ENCODE measurements at places on chromosomes 3 and 15.

DNA sequence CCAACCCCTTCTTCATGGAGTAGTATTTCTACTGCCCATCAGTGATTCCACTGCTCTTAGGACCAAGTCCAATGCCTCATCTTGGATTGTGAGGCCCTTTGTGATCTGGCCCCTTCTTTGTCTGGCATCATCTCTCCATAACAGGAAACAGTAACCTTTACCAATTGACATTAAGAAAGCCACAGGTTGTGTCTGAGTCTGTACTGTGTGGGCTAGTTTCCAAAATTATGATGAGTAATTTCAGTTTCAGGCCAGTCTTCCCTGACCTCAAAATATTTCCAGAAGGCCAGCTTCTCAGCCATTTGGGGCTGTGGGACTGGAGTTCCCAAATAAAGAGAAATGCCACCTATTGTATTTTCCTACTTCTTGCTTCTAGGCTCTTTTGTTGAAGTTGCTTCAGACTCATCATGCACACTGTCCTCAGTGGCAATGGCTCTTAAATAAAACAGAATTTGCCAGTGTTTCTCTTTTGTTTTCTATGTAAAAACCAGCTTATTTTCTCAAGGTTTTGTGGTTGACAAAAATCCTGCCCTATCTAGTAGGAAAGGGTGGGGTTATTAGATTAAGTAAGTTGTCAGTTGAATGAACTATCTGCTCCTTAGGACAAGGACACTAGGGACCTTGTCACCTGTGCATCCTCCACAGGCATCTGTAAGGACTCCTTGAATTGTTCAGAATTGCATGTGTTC is 47.0 kb upstream of the ACKR4 start:
- DNase-seq, result no peak

DNA sequence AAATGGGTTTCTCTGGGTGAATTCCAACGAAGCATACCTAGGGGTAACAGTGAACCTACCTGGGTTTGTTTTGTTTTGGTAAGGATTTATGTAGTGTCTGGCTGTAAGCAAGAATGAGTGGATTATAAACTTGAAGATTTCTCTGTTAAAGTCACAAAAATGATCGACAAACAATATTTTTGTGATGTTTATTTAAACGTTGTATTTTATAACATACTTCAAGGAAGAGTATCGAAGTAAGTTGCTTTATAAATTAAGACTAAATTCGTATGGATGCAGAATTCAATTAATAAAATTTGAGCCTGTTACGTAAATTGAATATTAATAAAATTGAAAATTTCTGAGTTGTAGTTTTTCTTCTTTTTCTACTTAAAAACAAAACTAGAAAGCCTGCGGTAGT is 982 bp upstream of the ZDHHC23 start:
- DNase-seq, result no peak

DNA sequence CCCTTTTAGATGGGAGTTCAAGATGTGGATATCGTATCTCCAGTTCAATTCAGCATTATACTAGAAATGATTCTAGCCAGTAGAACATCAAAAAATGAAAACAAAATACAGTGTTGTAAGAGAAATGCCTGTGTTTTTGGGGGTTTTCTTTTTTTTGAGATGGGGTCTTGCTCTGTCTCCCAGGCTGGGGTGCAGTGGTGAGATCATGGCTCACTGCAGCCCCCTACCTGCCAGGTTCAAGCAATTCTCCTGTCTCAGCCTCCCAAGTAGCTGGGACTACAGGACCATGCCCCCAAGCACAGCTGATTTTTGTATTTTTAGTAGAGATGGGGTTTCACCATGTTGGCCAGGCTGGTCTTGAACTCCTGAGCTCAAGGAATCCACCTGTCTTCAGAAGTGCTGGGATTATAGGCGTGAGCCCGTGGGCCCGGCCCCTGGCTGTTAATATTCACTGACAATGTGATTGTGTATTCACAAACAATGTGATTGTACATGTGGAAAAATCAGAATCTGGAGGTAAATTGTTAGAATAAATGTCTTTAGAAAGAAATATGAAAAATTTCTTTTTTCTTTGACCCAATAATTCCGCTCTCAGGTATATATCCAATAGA is 59.0 kb downstream of the ARIH1 start:
- no peak for DNase-seq

- DNase-seq, result no peak
These were observed 266.6 kb upstream of the CTDSPL start for GRCh38 chr3:37594873-37595783.

DNA sequence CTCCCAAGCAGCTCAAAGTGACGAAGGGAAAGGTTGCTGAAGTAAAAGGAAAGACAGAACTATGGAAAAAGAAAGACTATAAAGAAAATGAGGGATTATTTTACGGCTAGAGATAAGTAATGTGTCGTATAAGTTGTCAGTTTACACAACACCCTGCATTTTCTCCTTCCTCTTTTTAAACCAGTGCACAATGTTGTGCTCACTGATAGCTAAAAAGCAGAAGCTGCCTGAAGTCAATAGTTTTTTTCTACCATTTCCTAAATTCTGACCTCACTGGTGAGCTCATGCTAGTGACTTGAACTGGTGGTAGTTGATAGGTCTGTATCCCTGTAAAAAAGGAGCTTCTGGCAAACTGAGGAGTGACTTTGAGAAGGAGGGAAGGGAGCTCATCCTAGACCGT is 368.6 kb upstream of the GBE1 start:
- DNase-seq, result no peak

DNA sequence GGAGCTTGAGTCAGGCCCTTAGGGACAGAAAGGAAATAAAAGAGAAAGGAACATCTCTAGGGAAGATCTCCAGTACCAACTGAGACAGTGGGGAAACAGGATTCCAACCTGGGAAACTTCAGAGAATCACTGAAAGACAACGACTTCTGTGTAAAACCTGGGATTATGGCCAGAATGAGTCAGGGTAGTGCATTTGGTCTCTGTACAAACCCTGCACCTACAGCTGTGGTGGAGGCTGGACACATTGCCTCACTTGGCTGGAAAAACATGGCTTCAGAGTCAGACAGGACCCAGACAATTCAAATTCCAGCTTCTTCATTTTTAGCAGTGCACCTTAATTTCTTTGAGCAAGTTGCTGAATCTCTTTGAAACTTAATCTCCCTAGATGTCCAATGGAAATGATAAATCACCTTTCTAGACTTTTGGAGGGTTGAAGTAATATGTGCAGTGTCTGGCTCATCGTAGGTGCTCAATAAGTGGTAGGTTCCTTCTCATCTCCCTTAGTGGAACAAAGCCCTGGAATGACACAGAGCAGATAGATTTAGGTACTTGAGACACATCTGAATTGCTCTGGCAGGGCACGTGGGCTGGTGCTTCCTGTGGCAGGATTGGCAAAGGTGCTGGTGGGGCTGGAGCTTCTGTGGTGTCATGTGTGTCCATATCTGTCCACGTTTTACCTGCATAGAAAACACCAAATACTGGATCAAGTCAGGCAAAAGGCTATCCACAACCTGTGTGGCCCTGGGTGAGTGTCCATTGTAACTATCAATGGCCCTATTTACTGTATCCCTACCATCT is 6.1 kb upstream of the CLSTN2 start:
- no peak for DNase-seq

DNA sequence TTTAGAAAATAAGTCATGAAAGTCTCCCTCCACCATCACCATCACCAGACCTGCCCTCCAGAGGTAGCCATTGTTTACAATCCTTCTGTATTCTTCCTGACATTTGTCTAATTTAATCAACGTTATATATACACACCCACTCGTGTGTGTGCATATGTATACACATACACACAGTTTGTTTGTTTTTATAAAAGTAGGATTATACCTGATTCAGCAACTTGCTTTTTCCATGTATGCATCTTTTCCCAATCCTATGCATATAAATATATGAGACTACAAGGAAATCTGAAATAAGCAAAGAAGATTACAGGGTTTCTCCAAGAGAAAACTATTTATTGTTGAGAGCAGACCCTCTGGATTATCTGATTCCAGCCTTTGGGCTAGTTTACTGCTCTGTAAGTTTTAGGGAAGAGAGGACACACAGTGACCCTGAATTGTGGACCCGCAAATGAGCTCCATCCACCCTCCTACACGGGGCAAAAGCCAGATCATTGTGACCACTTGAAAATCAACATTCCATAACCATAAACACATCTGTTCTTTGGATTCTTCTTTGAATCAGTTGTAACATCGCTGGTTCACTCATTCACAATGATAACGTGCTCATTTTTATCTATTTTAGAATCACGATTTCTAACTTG is 104.3 kb downstream of the CPN2 start:
- no peak for DNase-seq

DNA sequence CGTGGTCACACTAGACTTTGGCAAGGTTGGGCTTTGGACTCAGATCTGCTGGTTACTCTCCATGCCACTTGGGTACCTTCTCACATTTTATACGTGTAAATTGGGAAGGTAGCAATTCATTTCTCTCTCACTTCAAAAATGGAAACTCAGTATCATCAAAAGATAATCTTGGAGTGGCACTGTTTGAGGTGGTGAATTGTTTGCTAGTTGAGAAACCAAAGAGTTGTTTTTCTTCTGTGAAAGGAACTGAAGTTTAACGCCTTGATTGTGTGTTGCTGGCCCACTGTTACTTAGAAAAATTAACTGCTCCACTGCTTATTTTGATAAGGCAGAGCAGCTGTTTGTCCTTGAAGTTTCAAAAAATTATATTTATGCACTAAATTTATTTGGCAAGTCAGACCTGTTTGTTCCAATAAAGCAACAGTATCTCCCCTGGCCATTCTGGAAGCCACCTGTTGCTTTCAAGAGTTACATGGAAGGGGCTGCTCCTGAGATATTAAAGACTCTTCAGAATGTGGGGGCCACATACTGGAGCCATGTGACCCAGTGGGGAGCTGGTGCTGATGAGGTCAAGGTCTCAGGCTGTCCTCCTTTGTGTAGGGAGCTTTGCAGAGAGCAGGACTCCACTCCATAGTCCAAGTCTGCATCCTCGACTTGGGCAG is 16.2 kb downstream of the PLCL2 start:
- peak; percentile 17 for DNase-seq

- DNase-seq, result no peak
These were observed 15.0 kb upstream of the PSMD6 start for GRCh38 chr3:64038253-64038767.

GRCh38 chr3:86794361-86795065 is 196.4 kb downstream of the VGLL3 start:
- DNase-seq, result no peak
